ENCODE measurements at places on chromosomes 2 and 18.

DNA sequence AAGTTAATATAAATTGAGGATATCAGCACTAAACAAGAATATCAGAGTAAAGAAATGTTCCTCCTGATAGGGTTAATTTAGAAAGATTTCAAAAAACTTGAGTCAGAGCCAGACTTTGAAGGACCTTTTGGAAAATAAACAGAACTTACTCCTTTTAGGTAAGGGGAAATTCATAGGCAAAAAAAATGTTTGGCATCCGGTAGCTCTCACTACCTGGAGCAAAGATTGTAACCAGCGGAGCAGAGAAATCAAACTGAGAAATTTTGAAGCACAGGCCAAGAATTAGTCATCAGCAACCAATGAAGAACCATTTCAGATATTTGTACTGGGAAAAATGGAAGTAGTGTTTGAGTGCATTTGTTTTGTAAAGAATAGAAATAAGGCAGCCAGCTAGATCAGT, 113.0 kb downstream of the ICA1L start:
- no peak for DNase-seq

DNA sequence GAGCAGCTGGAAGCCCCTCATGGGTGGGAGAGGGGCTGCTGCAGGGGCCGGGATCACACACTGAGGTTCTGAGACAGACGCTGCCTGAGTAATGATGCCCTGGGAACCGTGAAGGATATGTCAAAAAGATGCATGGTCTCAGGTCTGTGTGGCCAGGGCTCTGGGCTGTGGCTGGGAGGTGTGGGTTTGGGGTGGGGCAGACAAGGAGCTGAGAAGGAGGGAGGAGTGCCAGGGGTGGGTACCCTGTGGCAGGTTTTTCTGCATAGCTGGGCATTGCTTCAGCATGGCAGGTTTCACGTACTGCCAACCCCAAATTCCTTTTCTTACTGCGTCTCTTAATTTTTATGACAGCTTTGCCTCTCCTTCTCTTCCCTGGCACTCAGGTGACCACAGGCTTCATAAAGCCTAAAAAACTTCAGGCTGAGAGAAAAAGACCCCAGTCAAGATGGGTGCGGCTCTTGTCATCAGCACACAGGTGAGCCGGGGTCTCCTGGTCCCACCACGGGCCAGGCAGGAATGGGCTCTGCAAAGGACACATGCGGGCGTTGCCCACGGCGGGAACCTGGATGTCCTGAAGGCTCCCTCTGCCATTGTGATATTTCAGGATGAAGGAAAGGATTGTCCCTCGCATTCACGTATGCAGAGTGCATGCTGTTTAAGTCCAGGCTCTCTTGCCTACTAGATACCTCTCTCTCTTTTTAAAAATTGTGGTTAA, 18.0 kb downstream of the MALL start:
- DNase-seq = no peak

GRCh38 chr2:177413703-177414102, 21.1 kb downstream of the AGPS start:
- DNase-seq = no peak

DNA sequence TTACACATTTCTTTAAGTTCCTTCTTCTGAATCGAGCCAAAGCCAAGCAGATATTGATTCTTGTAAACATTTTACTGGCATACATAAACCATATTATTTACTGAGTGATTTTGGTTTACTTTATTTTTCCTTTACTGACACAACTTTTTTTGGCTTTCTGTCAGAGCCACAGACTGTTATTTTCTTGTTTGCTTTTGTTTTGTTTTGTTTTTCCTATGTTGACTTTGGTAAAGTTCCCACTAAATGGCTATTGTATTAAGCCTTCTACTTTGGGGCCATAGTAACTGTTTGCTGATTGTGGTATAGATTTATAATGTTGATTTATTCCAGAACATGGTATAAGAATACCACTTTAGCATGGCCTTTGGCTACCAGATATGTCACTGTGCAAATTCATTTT, 419.4 kb downstream of the DCDC2C start:
- no peak for DNase-seq

DNA sequence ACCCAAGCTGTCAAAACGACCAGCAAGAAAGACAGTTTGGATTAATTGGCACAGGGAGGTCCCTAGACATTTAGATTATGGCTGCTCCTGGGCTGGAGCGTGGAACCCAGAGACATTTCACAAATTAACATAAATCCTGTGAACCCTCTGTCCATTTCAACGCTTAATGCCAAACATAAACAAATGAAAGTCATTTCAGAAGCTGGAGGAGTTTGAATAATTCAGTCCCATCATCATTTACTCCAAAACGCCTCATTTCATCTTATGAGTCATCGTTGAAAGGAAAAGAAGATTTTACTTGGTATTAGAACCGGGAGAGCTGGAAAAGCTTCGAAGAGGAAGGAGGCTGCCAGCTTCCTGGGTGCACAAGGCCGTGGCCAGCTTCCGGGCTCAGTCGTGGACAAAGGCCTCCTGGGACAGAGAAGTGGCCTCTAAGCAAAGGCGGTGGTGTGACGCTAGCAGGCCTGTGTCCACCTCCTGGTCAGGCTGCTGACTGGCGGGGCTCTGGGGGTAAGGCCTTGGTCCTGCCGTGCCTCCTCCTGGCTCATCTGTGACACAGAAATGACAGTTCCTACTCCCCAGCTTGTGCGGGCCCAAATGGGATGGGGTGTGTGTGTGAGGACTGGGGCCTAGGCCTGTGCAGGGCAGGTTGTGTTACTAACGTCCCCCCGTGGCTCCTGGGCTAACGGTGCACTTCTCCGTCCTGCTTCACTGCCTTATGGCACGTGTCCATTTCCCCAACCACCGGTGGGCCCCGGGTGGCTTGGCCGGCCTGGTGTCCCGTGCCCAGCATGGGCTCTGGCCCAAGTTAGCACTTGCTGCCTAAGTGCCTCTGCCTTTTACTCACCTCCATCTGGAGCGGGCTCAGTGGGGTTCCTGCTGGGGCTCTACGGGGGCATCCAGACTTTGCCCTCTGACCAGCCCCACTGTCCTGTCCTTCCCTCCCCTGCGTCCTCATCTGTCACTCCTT, 71.6 kb downstream of the RRM2 start:
- no peak for DNase-seq
